ENCODE measurements at places on chromosomes 4 and X.

DNA sequence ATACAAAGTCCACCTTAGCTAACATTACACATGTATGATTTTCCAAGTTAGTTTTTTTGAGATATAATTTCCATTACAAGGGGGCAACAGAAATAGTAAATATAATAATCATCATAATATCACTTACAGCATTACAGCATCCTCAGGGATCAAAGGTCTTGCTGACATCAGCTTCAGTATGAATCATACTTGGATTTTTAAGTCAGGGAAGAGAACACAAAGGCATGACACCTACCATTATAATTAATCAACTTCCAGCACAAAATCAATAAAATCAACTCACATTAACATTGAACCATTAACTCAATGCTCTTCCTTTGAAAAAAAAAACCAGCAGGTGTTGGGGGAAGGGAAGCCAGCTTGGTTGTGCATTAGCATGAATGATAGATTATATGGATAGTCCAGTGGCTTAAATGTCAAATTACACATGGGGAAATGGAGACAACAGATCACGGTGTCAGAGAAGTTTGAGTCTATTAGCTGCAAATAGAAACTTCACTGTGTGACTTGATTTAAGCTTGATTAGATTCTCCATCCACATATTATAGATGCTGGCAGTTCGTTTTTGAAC is 66.9 kb upstream of the CAPN6 start:
- DNase-seq, result no peak

- no peak for DNase-seq
Measured at GRCh38 chrX:33906971-33907370, 225.1 kb downstream of the FAM47A start.

- no peak for DNase-seq
Measured at GRCh38 chrX:26586570-26586969, 370.6 kb downstream of the MAGEB5 start.

DNA sequence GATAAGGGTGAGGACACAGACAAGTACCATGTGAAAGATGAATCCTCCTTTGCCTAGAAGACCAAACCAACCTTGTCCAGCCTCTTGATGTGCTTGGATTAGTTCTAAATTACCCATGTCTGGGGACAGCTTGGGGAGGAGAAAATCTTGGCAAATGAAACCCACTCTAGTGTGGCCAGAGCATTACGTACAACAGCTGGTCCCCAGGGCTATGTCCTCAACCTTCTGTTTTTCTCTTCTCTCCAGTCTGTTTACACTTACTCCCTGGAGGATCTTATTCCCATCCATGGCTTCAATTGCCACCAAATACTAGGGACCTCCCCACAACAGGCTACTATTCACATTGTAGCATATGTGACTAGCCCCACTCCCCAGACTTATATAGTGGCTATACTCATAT is 384.5 kb downstream of the OPHN1 start:
- no peak for DNase-seq

GRCh38 chr4:88162626-88163025 is 4.2 kb upstream of the ABCG2 start:
- DNase-seq, result no peak

GRCh38 chr4:128827296-128827695 is 17.8 kb downstream of the JADE1 start:
- no peak for DNase-seq

DNA sequence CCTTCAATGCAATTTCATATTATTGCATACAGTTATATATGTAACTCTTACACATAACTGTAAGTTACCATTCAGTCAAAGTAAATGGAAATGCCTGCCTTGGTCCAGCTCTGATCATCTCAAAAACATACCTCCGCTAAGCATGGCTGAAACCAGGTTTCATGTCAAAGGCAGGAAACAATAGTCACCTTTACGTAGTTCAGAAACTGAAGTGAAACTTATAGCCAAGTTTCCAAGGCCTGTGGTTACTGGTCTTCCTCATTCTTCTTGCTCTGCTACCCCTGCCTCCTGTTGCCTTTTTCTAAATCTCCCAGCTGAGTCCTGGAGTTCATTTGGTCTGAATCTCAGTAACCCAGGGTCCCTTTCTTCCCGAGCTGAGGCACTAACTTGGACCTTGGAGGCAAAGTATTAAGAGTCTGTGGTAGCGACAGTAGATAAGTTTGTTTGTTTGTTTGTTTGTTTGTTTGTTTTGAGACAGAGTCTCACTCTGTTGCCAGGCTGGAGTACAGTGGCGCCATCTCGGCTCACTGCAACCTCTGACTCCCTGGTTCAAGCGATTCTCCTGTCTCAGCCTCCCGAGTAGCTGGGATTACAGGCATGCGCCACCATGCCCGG is 30.8 kb downstream of the DAPP1 start:
- DNase-seq, result no peak

- DNase-seq, result no peak
Measured at GRCh38 chr4:80172203-80172602, 25.1 kb upstream of the PRDM8 start.

DNA sequence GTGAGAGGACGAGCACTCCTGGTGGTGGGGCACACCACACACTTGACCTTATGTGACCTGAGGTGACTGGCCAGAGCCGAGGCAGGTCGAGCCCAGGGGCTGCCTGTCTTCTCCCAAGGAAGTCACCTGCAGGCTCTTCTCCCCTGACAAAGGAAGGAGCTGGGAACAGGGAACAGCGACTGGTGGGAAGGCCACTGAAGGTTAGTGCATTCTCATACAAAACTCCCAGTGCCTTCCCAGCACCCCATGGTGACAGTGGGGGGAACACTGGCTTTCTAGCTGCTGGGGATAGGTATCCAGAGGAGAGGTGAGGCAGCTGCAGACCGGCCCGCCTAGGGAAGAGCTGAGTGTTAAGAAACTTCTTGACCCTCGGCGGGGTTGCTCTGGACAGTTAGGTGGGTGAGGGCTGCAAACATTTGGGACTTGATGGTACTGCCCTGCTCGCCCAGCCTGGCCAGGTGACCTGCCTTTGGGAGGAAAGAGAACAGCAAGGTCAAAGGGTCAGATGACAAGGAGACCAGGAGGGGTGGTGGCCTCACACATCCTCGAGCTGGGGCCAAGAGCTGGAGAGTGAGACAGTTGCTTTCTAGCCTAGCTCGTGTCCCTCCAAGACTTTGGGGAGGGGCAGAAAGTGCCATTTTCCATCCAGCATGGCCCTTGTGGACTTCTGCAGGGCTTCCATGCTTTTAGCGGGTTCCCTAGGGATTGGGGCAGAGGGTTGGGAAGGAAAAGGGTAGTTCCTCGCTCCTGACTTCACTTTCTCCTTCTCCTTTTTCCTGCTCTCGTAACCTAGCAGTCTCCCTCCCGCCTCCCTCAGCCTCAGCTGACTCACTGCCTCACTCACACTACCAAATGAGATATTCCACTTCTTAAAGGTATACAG is 2.7 kb downstream of the NALF2 start:
- peak; percentile 85 for DNase-seq

- no peak for DNase-seq
Measured at GRCh38 chrX:101171883-101172400, 47.6 kb upstream of the DRP2 start.

DNA sequence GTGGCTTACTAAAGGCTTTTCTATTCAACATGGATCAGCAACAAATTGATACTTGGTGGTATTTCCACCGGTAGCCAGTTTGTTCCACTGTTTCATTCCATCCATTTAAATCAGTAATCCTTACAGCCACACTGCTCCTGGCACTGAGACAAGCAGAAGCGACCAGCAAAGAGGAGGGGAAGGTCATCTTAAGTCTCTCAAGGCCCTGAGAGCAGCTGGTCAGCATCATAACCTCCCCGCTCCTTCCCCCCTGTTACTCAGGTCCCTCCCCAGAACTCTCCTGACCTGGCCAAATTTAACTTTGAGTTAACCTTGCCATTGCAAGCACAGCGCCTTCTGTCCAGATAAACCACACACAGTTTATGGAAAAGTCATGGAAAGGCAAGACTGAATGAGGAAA is 331.3 kb upstream of the KLF3 start:
- no peak for DNase-seq

- DNase-seq, result no peak
Measured at GRCh38 chr4:79764120-79764519, 308.9 kb downstream of the ANTXR2 start.

GRCh38 chr4:16289897-16290554 is 63.8 kb upstream of the TAPT1 start:
- no peak for DNase-seq

GRCh38 chr4:182294451-182294850 is 51.2 kb downstream of the TENM3 start:
- no peak for DNase-seq

- no peak for DNase-seq
Measured at GRCh38 chr4:2850966-2851798, 7.5 kb downstream of the ADD1 start.

GRCh38 chr4:176052744-176053143 is 12.9 kb upstream of the WDR17 start:
- DNase-seq, result no peak

- peak; percentile 65 for DNase-seq
Measured at GRCh38 chr4:173505924-173506518, 24.0 kb downstream of the HAND2 start.

GRCh38 chr4:152464030-152464823 is 71.7 kb downstream of the FBXW7 start:
- DNase-seq, result no peak

DNA sequence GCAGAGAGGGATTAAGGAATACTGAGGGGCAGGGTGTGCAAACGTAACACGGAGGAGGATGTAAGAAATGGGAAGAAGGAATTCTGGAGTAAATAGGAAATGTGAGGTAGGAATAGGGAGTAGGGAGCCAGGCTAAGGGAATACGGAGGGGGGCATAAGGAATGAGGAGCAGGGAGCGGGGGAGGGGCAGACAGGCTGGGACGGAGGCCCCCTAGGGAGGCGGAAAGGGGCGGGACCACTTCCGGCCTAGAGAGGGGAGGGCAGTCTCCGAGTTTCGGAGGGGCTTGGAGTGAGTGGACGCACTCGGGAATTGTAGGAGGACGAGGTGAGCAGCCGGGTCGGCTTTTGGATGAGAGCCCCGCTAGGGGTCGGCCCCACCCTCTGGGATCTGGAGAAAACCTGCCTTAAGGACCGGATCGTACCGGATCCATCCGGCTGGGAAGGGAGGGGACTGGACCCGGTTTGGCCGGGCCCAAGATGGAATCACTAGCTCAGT is 612 bp downstream of the MAGED2 start:
- DNase-seq, result peak; percentile 96

GRCh38 chr4:63348735-63349673 is 1060.2 kb downstream of the TECRL start:
- DNase-seq, result no peak

DNA sequence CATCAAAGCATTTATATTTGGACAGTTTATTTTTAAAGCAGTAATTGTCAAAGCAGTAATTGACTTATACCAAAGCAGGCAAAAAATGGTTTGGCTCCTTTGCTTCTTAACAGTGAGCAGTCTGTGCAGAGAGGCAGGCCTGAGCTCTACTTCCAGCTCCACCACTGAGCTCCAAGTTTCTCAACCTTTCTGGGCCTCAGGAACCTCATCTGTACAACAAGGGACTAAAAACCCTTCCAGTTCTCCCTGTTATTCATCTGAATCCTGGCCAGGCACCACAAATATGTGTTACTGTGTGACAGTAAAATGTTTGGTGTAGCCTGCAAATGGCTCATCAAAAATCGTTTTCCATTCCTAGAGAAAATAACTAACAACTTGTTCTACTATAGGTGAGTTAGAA is 88.7 kb upstream of the TTC29 start:
- no peak for DNase-seq

DNA sequence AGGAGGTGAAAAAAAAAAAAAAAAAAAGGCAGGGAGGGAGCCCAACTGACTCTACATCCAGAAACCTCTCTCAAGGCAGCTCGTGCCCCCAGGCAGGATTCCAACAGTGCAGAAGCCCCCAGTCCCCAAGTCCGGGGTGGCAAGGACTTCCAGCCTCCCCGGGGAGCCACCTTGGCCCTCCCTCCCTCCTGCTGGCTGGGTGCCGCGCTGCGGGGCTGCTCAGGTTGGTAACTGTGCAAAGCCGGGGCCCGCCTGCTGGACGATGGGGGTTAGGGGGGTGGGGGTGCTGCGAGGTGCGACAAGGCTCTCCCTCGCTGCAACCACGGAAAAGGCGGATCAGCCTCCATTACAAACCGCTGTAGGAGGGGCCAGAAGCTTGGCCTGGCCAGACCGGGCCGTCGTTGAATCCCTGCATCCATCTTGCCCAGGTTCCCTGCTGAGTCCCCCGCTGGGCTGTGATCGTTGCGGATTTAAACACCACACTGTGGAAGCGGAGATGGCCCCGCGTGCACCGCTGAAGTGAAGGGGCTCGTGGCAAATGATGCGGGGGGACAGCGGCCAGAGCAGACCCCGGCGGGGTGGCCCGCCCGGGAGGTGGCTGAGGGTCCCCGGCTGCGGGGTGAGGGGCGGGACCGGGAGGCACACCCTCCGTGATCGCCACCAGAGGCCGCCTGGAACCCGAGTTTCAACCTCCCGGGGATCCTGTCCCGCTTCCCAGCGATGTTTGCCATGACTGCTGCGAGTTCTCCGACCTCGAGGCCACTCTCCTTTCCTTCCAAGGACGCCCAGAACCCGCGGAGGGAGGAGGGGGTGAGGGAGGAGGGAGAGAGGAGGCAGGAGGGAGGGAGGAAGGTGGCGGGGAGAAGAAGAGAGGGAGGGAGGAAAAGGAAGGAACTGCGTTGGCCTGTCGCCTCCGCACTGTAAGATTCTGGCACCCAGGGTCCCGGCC is 58.0 kb upstream of the DDX3X start:
- DNase-seq, result no peak

DNA sequence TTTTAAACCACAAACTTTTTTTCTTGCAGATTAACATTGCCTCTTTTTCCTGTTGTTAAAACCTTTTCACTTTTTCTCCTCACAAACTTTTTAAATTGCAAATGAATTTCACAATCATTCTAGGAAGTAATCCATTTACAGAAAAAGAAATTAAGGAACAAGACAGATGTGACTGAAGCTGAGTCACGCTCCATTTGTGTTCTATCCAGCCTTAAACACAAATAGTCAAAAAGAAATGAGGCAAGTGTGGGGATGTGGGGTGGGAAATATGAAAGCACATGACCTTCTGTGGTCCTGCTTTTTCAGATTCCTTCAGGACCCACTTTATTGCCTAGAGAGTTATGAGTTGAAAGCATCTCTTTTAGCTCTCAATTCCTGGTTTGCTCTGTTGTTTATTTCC is 197.0 kb downstream of the ADGRL3 start:
- no peak for DNase-seq

DNA sequence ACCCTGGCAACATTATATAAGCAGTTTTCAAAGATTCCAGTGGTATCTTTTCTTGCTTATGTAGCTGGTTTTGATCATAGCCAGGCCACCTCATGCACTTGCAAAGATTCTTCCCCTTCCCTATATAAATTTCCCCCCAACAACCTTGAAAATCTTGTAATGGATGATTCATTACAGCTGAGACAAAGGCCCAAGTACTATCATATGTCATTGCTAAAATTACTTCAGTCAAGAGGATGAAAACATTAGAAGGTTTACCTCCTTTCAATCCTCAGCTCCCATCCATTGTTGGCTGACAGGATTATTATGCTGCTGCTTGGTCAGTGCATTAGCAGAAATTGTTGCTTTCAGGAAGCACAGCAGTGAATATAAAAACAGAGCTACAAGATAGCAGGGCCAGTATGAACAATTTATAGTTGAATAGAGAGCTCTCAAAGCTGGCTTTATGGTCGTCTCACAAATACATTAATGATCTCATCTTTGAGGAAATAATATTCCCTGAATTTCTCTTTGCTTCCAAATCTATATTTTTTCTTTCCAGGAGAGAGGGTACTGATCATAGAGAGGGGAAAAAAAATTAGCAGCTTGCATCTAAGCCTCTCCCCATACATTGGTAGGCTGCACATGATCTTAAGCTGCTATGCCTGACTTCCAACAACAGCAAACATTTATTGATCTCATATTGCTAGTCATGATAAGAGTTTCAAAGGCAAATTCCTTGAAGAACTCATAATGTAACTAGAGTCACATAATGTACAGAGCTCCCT is 7.7 kb upstream of the ARHGEF38 start:
- no peak for DNase-seq
